NB4 (cell line): ENCODE measurements at places on chromosomes 2 and 18.

GRCh38 chr2:134397146-134397896, 143.4 kb downstream of the MGAT5 start:
- peak; percentile 53 for DNase-seq

- no peak for DNase-seq
Measured at GRCh38 chr2:101199251-101199791, 48.1 kb upstream of the TBC1D8 start.

GRCh38 chr2:16020389-16021008, 80.1 kb downstream of the MYCN start:
- no peak for DNase-seq

DNA sequence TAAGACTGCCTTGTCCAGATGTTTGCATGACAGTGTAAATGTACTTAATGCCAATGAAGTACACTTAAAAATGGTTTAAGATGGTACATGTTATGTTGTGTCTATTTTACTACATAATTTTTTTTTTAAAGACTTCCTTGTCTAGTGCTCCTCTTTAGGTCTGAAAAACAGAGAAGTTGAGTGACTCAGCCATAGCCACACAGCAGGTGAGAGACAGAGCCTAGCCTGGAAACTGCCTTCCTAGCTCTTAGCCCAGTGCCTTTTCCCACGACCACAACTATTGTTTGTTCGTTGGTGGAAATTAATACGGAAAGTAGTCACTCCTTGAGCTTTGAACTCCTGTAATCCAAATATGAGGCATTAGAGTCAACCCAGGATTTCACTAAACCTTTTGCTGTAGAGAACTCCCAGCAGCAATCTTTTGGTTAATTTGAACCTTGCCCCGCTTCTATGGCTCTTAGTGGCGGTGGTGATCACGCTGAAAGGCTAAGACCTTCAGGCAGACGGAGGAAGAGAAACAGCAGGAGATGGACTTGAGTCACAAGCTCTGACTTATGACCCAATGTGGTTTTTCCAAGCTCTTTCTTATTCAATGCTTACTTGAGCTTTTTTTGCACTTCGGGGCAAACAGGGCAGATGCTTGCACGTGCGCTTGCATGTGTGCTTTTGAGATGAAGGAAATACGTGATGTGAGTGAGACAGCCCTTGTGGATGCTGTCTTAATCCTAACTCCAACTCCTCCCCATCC, 21.2 kb downstream of the TRIB2 start:
- DNase-seq = no peak

- no peak for DNase-seq
Measured at GRCh38 chr2:42713920-42714319, 50.0 kb downstream of the OXER1 start.

DNA sequence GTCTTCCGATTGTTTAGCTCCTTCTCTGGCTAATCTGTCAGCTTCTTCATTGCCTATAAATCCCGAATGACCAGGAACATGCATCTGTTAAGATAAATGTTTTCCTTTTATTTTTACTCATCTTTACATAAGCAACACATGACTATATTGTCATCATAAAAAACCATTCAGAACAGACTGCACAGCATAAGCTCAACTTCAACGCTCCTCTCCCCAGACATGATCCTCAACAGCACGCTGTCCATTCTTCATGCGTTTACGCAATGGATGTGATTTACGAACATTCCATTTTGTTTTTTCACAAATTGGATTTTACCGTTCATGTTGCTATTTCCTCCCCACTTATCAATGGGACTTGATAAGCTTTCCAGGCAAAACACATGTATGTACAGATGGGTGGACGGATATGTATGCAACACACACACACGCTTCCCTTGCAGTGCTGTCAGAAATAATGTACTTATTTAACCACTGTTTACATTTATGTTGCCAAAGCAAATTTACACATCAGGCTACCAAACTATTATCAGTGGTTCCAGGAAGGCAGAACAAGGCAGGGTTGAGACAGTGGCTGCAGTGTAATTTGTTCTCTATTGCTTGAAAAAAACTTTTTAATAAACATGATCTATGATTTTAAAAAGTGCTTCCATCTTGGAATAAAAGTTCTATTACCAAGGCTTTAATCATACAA, 12.2 kb downstream of the RNASEH1 start:
- DNase-seq = no peak

DNA sequence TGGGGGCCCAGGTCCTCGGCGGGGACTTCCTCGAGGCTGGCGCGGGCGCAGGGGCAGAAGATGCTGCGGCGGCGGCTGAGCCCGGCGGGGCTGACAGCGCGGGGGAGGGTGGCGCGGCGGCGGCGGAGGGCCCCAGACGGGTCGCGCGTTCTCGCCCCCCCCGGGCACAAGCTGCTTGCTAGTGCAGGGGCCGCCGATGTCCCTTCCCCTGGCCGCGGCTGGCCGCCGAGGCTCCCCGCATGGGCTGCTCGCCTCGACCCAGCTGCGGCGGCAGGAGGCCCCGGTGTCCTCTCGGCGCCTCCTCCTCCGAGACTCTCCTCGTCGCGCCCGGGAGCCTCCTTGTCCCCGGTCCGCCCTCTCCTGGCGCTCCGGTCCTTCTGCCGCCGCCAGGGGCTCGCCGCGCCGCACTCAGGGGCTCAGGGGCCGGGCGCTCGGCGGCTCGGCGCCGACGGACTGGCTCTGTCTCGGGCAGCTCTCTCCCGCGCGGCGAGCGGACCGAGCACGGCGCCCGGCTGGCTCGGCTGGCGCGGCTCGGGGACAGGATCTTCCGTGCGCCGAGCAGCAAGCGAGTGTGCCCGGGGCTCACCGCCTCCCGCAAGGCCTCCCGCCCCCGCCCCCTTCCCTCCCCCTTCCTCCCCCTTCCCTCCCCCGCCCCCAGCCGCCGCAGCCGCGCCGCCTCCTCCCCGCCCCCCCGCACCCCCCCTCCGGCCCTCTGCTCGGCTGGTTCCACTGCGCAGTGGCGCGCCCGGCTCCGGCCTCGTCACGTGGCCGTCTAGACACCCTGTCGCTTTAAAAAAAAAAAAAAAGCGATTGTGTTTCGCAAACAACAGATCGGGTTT, 902 bp upstream of the SMAD7 start:
- peak; percentile 90 for DNase-seq

- DNase-seq = no peak
Measured at GRCh38 chr2:120014226-120014980, 1.5 kb downstream of the EPB41L5 start.

- DNase-seq = peak; percentile 36
Measured at GRCh38 chr2:74864728-74865722, 31.1 kb downstream of the HK2 start.

- no peak for DNase-seq
Measured at GRCh38 chr18:23330423-23330822, 122.7 kb upstream of the RIOK3 start.

GRCh38 chr2:206085742-206086445, at the start of gene INO80D:
INO80D (minus strand) TSS chr2:206086174; CDS start chr2:206063016, 23,158 bp downstream.
- DNase-seq = peak; percentile 90

GRCh38 chr2:67321588-67321903, 75.6 kb upstream of the ETAA1 start:
- DNase-seq = no peak

DNA sequence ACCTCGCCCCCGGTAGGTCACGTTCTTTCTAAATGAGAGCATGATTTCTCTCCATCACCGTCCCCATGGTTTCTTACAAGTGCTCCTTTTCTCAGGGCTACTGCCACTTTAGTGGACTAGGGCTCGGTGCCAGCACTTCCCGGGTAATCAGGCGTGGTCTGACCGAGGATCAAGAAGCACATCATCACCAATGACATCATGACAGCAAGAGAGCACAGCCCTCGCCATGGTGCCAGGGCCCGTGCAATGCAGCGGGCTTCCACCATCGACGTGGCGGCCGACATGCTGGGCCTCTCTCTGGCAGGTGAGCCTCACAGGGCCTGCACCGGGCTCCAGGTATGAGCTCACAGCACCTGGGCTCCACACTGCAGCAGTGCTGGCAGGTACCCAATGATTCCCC, 75.2 kb downstream of the INPP4A start:
- DNase-seq = no peak

DNA sequence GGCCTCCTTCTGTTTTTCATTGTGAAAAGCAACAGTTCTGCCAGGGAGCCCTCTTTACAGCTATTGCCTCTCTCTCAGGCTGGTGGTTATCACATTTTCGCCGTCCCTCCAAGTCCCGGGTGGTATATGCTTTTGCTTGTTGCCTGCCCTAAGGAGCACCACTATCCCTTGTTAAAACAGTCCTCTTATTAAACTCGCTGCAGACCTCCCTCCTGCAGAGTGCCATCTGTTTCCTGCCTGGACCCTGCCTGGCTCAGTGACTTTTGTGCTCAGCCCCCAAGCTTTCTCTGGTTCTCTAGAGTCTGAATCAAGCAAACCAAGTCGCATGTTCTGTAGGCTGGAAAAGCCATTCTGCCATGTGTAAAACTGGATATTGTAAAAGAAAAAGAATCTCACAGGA, 72.1 kb upstream of the FHL2 start:
- DNase-seq = no peak

DNA sequence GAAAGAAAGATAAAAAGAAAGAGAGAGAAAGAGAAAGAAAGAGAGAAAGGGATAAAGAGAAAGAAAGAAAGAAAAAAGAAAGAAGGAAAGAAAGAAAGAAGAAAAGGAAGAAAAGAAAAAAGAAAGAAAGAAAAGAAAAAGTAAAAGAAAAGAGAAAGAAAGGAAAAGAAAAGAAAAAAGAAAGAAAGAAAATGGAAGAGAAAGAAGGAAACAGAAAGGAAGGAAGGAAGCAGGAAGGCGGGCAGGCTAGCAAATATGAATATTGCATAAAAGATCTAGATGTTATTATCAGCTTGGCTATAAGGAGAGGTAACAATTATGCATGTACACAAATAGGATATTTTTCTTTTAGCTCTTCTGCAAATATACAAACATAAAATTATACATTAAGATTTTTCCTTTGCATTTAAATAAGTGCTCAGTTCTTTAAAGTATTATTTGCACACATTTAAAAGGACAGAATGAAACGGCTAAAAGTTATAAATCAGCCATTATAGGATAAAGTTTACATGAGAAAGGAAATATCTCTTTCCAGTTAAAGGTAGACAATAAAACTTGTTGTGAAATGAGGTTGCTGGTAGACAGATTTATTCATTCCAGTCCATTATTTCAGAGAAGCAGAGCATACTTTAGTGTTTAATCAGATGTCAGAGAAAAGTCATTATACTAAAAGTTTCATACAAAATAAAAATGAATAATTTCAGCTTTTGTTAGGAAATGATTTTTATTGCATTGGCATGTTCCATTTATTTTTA, 511.4 kb downstream of the KCNJ3 start:
- DNase-seq = no peak

GRCh38 chr2:215621381-215621780, 185.5 kb upstream of the FN1 start:
- DNase-seq = no peak

DNA sequence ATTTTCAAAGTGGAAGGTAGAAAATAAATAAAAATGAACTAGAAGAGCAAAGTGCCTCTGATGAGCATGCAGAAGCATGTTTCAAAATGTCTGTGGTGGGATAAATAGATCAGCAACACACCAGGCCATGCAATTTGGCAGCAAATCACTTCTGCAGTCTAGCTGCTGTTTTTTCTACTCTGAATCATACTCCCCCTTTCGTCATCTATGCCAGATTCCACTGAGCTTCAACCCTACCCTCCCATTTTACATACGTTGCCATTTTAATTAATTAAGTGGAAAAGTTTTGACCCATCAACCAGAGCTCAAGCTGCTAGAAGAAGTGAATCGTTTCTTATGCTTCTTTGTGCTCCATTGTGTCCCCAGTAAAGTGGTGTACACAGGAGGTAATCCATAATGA, 79.3 kb downstream of the NRXN1 start:
- DNase-seq = no peak

- no peak for DNase-seq
Measured at GRCh38 chr2:204364860-204365535, 180.3 kb upstream of the PARD3B start.

DNA sequence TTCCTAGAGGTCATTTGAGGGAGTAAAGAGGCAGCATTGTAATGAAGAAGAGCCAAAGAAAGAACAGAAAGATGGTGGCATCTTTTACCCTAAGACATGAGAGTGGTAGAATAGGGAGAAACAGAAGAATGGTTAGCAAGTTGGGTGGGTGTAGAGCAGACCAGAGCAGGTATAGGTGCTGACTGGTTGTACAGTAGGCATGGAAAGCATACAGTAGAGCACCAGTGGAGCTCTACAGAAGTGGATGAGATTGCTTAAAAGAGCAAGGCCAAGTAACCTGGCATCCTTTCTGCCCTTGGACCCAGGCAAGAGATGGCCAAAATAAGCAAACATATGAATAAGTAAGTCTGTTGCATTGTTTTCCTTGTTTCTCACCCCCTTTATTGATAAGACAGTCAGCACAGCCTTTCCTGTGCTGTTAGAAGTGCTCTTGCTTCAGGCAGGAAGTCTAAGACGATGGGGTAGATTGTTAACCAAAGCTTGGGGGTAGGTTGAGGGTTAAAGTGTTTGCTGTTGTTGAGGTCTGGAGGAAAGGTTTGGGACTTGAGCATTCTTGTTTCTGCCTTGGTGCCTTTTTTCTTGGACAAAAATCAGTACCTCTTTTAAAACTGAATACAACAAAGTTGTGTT, 76.9 kb downstream of the DIS3L2 start:
- DNase-seq = no peak

DNA sequence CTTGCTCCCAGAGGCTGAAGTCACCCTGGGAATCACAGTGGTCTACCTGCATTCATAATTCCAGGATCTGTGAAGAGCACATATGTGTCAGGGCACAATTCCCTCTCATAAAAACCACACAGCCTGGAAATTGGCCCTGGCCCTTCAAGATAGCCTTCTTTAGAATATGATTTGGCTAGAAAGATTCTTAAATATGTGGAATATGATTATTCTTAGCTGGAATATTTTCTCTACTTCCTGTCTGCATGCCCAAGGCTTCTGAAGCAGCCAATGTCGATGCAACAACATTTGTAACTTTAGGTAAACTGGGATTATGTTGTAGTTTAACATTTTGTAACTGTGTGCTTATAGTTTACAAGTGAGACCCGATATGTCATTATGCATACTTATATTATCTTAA, 24.2 kb downstream of the ICOS start:
- DNase-seq = no peak

GRCh38 chr2:45823723-45824206, 172.3 kb downstream of the PRKCE start:
- DNase-seq = no peak

- DNase-seq = no peak
Measured at GRCh38 chr2:160110674-160111239, 48.3 kb upstream of the PLA2R1 start.

GRCh38 chr18:10142056-10142455, 228.2 kb downstream of the VAPA start:
- no peak for DNase-seq

GRCh38 chr2:25894135-25894830, 16.0 kb upstream of the ASXL2 start:
- no peak for DNase-seq

GRCh38 chr2:156702541-156702940, 266.4 kb downstream of the GPD2 start:
- no peak for DNase-seq

GRCh38 chr18:24627644-24628315, 167.3 kb downstream of the HRH4 start:
- DNase-seq = no peak

DNA sequence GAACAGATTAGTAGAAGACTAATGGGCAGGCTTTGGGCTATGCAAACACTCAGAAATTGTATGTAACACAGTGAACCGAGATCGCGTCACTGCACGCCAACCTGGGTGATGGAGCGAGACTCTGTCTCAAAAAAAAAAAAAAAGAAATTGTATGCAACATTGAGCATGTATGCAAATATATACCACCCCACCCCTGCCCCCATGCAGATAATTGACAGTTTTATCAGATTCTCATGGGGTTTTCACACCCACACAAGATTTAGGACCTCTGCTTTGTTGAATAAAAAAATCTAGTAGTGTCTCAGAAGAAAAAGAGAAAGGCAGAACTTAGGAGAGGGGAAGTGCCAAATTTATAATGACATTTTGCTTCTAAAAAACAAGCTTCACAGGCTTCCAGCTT, 131.6 kb upstream of the FN1 start:
- DNase-seq = no peak
